Effector CD4-positive, alpha-beta T cell (primary cell): ENCODE measurements at places on chromosomes 1 and 21.

GRCh38 chr21:46646541-46647154 is 11.2 kb downstream of the PRMT2 start:
- no peak for DNase-seq

GRCh38 chr1:39127513-39127912 is 77.0 kb upstream of the MACF1 start:
- no peak for DNase-seq

- DNase-seq, result no peak
Observed at GRCh38 chr1:245316784-245317183, 162.0 kb downstream of the KIF26B start.

- no peak for DNase-seq
Observed at GRCh38 chr21:18951271-18952038, 547.9 kb upstream of the TMPRSS15 start.

DNA sequence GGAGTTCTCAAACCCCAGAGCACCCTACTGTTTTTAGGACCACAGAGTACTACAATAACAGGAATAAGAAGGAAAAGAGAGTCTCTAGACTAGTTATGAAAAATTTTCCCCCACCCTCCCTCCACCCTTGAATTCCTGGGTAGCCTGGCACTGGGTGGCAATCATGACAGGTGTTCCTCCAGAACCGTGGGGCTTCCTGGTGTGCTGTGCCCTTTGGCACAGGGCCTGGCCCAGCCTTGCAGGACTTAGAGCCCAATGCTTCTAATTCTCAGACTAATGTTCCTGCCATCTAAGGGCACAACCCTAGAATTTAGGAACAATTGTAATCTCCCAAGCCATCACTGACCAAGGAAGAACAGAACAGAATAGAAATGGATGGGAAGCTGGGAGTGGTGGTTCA is 1.5 kb upstream of the CD160 start:
- DNase-seq, result no peak

- no peak for DNase-seq
Observed at GRCh38 chr1:201681375-201681774, 142.4 kb downstream of the NAV1 start.

- no peak for DNase-seq
Observed at GRCh38 chr1:218507355-218508002, 162.3 kb downstream of the TGFB2 start.

DNA sequence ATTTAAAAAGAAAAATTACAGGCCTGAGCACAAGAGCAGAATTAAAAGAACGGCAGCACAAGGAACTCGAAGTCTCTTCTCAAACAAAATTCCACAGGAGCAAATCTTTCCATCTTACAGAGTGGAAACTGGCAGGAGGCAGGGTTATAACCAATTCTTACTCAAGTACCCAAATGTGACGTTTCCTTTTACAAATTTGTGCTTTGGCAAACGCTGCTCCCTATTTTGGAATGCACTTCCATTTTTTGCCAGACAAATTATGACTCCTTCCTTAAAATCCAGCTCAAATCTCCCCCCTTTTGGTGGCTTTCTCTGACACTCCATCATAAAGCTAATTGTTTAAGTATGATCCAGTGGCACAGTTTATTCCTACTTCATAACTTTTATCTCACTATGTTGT is 7.8 kb downstream of the ERI3 start:
- DNase-seq, result no peak

GRCh38 chr1:100642826-100643225 is 76.7 kb upstream of the VCAM1 start:
- DNase-seq, result no peak

- DNase-seq, result no peak
Observed at GRCh38 chr1:35377555-35377954, 109.0 kb downstream of the ZMYM4 start.

DNA sequence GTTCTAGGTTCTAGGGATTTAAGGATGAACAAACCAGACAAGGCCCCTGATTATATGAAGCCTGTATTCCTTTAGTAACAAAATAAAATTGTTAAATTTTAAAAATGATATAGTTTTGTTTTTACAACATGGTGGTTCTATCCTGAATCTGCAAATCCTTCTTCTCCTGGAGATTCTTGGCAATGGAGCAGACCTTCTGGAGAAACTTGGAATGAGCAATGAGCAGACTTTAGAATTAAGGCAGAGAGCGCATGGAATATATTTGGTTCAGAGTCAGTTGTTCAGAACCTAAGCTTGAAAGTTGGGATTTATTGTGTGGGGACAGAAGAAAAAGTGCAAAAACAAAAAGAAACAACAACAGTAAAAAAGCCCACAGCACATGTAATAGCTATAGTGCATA is 381.1 kb downstream of the ADGRL2 start:
- DNase-seq, result no peak

- no peak for DNase-seq
Observed at GRCh38 chr21:42705346-42705745, 51.9 kb downstream of the PDE9A start.

DNA sequence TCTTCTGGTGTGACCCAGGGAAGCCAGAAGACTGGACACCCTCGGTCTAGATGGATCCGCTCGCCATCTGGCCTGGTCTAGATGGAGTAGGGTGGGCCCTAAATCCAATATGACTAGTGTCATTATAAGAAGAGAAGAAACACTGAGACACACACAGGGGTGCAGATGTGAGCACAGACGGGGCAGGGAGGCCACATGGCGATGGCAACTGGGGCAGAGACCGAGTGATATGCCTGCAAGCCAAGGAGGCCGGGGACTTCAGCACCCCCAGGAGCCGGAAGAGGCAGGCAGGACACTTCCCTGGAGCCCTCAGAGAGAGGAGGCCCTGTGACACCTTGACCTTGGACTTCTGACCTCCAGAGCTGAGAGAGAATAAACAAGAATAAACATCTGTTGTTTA is 5.6 kb upstream of the TFF3 start:
- no peak for DNase-seq

DNA sequence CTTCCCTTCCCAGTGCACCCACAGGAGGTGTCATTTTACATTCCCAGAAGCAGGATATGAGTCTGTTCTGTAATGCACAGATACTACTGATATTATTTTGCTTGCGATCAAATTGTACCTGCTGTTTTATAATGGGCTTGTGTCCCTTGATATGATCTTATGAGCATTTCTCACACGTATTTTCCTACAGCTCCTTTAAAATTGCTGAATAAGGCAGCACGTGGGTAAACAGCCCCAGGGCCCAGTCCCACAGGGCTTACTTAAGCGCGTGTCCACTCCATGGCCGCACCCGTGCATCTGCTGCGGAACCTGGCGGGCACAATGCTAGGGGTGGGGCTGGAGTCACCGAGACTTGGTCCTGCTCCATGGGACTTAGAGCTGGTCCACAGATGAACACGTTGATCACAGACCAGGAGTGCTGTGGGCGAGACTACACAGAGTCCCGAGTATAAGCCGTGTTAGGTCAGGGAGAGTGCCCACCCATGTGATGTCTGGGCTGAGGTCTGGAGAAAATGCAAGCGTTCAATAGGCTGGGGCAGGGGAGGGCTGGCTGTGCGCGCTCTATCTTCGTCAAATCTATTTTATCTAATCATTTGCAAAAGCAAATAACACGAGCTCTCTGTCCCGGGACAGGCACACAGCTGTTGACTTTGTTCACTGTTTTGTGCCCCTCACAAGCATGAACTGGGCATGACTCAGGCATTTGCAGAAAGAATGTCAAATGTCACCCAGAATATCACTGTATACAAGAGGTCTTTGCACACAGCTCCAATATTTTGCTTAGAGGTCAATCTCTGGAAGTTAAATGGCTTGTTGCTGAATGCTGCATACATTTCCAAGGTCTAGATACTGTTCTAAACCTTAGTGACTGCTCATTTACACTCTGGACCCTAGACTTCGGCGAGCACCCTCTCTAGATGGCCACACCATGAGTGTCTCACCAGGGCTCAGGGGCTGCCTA is 119.3 kb downstream of the CRYAA start:
- no peak for DNase-seq

DNA sequence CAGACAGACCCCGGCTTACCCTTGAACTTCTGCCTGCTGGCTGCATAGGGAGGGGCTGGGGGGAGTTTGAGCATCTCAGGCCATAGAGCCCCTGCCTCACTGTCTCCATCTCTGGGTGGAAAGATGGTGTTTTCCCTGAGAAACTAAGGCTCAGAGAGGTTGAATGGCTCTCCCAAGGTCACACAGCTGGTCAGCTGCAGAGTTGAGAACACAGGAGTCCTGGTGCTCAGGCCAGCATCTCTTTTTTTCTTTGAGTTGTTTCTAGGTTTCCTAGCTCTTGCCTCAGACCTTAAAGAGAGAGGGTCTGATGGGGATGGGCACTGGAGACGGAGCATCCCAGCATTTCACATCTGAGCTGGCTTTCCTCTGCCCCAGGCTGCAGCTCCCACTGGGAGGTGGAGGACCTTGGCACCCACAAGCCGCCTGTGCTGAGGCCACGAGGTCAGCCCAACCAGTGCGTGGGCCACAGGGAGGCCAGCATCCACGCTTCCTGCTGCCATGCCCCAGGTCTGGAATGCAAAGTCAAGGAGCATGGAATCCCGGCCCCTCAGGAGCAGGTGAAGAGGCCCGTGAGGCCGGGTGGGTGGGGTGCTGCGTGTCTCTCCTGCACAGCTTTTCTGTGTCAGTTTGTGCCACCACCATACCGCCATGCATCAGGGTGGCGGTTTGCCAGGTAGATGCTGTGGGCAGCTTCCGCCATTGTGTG is 21.8 kb downstream of the PCSK9 start:
- no peak for DNase-seq

DNA sequence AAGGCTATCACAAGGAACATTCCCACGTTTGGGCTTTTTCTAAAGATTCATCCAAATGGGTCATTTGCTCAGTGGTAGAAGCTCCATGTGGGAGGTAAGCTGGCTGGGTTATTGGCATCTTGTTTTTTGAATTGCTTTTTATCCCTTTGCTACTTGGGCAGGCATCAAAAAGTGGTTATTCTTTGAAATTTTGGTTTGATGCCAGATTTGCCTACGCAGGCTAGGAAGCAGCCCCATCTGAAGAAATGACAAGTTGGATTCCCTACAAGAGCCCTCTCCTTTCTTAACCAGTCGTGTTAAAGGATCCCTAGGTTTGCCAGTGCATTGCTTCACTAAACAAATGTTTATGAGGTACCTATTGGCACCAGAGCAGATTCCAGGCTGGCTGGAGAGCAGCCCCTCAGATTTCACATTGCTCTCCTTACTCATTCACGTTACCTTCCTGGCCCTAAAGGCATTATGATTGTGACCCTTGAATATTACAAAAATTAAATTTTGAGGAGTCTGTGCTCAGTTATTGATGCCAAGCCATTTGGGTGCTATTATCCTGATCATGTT is 38.8 kb downstream of the ARID1A start:
- no peak for DNase-seq

DNA sequence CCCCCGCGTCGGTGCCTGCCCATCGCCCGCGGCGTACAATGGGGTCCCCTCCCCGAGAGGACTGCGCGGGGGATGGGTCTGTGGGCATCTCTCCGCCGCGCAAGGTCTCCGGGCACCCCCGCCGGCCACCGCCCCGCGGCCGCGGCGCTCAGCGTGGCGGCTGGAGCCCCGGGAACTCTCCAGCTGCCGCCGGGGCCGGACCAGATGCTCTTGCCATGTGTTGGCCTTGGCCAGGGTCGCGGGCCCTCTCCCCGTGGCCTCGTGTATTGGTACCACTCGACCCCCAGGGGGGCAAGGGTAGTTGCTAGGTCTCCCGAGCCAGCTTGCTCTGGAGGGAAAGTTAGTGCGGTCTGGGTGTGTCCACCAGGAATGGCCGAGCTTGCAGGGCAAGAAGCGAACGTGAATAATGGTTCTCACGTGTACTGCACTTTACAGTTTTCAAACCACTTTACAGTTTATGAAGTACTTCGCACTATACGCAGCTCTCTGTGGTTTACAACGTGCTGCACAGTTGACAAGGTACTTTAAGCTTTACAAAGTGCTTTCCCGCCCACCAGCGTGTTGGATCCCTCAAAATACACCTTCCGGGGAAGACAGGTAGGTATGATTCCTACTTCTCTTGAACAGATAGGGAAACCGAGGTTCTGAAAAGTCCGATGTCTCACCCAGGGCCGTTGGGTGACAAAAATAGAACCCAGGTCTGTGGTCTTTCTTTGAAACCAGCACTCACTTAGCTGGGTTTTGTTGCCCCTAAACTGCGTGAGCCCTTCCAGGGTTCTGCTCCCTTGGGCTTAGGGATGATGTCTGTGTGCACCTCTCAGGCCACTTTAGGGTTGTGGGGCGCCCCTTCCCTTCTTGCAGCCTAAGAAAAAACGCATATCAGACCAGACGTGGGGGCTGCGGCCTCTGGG is 1.2 kb downstream of the EPHB2 start:
- no peak for DNase-seq

DNA sequence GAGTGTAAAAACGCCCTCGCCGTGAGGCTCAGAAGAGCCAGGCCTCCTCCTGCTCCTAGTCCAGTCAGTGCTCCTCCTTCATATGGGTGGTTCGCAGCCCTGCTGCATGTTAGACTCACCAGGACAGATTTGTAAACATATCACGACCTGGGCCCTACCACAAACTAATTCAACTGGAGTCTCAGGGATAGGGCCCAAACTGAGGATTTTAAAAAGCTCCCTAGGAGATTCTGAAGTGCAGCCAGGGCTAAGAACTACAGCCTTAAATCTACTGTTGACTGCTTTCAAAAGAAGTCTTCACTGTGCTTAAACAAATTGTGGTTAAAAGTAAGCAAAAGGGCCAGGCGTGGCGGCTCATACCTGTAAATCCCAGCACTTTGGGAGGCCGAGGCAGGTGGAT is 57.0 kb downstream of the CAMTA1 start:
- DNase-seq, result no peak

- DNase-seq, result no peak
Observed at GRCh38 chr1:21326861-21327344, 36.6 kb upstream of the ECE1 start.

- DNase-seq, result no peak
Observed at GRCh38 chr1:163367721-163368120, 46.0 kb downstream of the NUF2 start.

- no peak for DNase-seq
Observed at GRCh38 chr21:32925098-32925497, 100.6 kb upstream of the OLIG2 start.

- no peak for DNase-seq
Observed at GRCh38 chr1:222040121-222040805, 298.4 kb upstream of the DUSP10 start.

DNA sequence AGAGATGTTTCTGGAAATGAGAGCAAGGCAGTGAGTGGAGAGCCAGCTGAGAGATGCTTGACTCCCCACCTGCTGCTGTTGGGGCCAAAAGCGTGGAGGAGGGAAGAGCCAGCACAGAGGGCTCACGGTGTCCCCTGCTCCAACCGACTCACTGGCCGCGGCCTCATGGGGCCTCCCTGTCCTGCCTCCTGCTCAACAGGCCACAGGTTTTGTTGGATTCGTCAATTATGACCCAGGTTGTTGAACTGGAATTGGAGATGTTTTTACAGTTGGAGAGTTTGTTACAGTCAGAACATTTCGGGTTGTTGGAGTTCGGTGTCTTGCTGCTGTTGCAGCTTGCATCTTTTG is 21.4 kb downstream of the SKI start:
- DNase-seq, result no peak

DNA sequence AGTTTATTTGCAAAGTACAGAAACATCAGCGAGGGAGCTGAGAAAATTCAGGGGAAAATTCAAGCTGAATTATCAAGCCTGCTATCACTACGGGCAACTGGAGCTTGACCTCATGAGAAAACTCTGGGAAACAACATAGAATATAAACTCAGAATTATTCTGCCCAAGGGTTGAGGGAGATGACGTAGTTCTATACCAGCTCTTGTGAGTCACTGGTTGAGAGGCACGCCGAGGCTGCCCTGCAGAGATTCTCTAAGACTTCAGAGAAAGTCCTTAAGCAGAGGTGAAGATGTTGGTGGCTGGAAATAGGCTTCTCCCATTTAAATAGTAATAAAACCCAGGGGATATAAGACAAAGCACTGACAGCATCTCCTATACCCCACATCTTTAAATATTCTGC is 12.3 kb downstream of the SYDE2 start:
- no peak for DNase-seq
